ENCODE measurements at places on chromosomes 16 and 17.

GRCh38 chr16:17520561-17520960, 49.8 kb upstream of the XYLT1 start:
- DNase-seq: no peak

DNA sequence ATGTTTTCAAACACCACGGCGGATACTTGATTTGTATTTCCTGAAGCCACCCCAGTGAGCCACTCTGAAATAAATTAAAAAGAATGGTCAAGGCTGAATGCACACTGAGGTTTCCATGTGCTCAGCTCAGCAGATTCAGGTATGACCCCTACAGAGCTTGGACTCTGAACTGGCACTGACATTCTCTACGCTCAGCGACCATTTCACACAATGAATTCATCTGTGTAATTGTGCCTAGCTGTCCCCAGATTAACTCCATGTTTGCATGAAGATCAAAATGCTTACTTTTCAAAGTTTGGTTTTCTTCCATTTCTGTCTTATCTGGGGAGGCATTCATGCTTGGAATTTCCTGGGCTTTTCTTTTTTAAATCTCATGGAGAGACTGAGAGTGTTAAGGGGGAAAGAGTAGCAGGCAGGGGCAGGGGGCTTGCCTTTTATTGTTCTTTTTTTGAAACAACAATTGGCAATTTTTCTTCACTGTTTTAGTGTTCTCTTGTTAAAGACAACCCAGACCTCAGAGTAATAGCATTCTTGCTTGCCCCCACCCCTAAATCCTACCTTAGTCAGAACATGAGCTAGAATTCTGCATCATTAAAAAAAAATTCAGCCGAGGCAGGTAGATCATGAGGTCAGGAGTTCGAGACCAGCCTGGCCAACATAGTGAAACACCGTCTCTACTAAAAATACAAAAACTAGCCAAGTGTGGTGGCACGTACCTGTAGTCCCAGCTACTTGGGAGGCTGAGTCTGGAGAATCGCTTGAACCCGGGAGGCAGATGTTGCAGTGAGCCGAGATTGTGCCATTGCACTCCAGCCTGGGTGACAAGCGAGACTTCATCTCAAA, 85.5 kb upstream of the HNF1B start:
- DNase-seq: no peak

- DNase-seq: no peak
These were observed 10.8 kb downstream of the NGFR start for GRCh38 chr17:49505854-49506253.

DNA sequence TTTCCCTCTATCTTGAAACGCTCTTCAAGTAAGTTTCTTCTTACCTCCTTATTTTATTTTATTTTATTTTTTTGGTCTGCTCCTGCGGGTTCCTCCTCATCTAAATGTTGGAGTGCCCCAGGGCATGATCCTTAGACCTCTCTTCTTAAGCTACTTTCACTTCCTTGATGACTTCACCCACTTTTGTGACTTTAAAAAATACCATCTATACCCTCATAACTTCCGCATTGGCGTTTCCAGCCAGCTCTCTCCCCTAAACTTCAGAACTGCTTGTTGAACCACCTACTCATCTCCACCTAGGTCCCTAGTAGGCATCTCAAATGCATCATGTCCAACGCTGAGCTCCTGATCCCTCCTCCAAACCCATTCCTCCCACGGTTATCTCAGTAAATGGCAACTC, 51.4 kb upstream of the NFAT5 start:
- no peak for DNase-seq

- DNase-seq: peak; percentile 65
These were observed 4.9 kb downstream of the PRCD start for GRCh38 chr17:76544546-76545365.

GRCh38 chr17:36705283-36705795, 104.0 kb downstream of the MRM1 start:
- DNase-seq: no peak

- DNase-seq: no peak
These were observed 6.3 kb downstream of the CHD3 start for GRCh38 chr17:7894866-7895265.

DNA sequence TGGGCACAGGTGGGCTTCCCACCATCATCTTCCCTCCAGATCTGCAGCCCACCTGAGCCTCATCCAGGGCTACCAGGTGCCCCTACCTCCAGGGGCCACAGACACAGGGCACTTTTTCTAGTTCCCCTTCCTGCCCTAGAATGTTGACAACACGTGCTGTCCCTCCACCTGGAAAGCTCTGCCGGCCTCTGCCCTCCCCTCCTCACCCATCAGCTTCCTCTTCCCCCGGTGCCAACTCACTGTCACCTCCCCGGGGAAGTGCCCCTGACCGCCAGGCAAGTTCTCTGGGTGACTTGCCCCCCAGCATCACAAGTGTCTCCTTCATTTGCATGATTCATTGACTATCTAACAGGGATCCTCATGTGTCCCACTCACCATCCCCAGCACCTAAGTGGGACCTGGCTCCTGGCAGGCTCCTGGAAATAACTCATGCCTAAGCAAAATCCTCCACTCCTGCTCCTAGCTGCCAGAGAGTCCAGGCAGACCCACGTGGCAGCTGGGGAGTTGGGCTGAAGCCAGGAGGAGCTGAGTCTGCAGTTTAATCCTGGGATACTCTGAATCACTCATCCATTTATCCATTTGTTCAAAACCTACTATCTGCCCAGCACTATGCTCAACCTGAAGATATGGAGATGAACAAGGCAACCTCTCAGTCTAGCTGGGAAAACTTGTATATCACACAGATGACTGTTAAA, 304.4 kb downstream of the FOXL1 start:
- peak; percentile 26 for DNase-seq

Measured in NCI-H2171 (cell line).